ENCODE measurements at places on chromosomes 16 and 17.

DNA sequence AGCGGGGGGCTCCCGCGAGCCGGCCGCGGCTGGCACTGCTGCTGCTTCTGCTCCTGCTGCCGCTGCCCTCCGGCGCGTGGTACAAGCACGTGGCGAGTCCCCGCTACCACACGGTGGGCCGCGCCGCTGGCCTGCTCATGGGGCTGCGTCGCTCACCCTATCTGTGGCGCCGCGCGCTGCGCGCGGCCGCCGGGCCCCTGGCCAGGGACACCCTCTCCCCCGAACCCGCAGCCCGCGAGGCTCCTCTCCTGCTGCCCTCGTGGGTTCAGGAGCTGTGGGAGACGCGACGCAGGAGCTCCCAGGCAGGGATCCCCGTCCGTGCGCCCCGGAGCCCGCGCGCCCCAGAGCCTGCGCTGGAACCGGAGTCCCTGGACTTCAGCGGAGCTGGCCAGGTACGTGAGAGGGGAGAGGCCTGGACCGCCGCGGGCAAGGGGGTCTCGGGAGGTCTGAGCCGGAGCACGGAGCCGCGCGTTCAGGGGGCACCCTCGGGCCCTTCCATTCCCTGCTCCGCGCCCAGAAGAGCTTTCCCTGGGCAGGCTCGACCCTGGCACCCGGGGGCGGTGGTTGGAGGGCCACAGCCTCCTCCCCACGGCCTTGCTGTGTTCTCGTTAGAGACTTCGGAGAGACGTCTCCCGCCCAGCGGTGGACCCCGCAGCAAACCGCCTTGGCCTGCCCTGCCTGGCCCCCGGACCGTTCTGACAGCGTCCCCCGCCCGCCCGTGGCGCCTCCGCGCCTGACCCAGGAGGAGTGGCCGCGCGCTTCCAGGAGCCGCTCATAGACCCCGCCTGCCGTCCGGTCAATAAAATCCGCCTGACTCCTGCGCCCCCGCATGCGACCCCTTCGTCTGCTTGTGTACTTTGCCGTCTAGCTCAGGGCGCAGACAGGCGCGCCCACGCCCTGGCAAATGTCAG is 591 bp downstream of the NPW start:
- DNase-seq: no peak

DNA sequence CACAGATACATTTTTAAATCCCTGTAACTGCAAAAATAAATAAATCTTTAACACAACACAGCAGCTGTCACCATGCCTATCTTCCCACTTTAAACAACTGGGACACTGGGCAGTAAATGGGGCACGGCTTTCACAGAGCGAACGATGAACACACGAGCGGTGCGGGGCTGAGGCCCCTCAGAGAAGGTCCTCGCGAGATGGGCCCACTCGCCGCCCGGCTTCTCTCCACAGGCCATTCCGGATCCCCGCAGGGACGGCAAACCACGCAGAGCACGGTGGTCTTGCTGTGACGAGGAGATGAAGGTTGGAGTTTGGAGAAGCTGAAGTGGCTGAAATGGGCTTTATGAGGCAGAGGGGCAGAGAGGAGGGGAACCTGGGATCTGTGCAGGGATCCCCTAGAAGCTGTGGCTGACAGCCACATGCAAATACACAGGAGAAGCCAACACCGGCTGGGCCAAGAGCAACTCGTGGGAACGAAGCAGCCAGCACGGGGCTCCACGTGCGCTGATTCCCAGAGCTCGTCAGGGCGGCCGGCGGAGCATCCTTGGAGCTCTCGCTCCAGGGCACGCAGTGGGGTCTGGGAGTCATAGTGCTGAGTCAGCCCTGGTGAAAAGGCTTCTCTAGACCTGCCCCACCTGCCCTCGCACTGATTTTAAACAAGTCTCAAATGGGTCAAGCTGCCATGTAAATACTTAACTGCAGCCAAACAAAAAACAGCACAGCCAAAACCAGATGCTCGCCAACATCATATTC is 31.7 kb downstream of the CCDC57 start:
- DNase-seq: no peak

DNA sequence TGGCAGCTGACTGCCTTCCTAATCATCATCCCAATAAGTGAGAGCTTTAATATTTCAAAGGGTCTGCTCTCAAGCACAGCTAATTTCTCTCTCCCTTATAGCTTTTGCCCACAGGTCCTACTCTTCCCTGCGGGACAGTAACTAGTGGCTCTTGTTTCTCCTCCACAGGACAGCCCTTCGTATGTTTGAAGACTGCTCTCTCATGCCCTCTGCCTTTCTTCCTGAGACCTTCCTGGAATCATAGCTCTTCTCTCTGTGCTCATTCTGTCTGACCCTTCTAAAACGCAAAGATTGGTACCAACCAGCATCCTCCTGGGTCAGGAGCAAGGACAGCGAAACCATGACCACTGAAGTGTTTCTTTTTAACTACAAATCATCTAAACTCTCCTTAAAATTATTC is 168.9 kb downstream of the GRIN2A start:
- DNase-seq: no peak

DNA sequence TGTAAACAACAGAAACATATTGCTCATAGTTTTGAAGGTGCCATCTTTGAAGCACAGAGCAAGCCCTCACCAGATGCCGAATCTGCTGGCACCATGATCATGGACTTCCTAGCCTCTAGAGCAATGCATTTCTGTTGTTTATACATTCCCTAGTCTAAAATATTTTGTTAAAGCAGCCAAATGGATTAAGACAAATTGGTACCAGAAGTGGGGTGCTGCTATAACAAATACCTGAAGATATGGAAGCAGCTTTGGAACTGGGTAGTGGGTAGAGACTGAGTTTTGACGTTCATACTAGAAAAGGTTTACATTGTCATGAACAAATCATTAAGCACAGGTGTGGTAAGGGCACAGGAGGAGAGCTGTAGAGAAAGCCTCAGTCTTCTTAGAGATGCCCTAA is 13.6 kb downstream of the SGF29 start:
- no peak for DNase-seq

GRCh38 chr16:66451548-66451947 is 24.5 kb downstream of the BEAN1 start:
- no peak for DNase-seq

Data from lung (tissue), 17 donors.